CD4-positive, alpha-beta memory T cell (primary cell): ENCODE measurements at places on chromosomes 11 and 22. TPM values are rescaled to one million over a fixed set of nuclear protein-coding genes. Genes with fewer than 3 reads are reported as not detected.

Gene STARD10
- 23.0 TPM for total RNA-seq

Gene NEU3
- total RNA-seq = 14.0 TPM

Gene ZNF408
- 20.0 TPM for total RNA-seq

Gene KCNJ11
- not detected for total RNA-seq

Gene GRAMD1B
- 19.5 TPM for total RNA-seq

Gene OR5B21
- 0.61 TPM for total RNA-seq

Gene KRTAP5-6
- not detected for total RNA-seq

Gene PRAME
- not detected for total RNA-seq

Gene GNG3
- not detected for total RNA-seq

Gene GAL3ST3
- not detected for total RNA-seq

Gene PGGHG
- 304 TPM for total RNA-seq

Gene CASP1
- 74.8 TPM for total RNA-seq

Gene YAP1
- 0.44 TPM for total RNA-seq

Gene LRRN4CL
- total RNA-seq = 0.11 TPM

Gene DDX10
- total RNA-seq = 18.2 TPM

Gene SDF2L1
- total RNA-seq = 44.3 TPM
